ENCODE measurements at places on chromosomes 2 and 18.

DNA sequence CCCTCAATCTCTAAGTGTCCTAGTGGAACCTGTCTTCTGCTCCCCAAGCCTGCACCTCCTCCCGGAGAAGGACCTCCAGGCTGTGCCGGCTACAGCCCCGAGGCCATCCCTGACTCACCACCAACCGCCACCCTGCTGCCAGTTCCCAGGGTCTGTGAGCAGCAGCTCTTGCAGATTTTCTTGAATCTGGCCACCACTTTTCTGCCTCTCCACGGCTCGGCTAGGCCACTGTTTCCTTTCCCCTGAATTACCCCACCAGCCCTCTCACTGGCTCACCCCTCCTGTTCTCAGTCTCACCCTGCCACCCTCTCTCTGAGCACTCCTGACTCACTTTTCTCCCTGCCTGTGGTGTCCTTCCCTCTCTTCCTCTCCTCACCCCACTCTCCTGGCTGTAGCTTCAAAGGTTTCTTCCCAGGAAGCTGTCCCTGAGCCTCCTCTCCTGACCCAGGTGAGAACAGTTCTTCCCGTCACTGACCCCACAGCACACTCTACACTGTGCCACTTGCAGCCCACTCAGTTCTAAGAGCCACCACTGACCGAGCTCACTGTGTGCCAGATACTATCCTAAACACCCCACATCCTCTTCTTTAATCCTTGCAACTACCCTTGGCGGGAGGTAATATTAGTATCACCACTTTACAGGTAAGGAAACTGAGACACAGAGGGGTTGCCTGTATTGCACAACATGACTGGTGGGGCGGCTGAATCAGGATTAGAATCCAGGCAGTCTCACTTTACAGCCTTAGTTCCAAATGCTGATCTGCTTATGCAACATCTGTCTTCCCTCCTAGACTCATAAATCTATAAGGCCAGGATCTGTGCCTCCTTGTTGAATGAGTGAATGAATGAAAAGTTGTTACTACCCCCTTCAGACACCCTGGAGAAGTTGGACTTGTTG lies 111.6 kb downstream of the SMAD7 start:
- no peak for DNase-seq

DNA sequence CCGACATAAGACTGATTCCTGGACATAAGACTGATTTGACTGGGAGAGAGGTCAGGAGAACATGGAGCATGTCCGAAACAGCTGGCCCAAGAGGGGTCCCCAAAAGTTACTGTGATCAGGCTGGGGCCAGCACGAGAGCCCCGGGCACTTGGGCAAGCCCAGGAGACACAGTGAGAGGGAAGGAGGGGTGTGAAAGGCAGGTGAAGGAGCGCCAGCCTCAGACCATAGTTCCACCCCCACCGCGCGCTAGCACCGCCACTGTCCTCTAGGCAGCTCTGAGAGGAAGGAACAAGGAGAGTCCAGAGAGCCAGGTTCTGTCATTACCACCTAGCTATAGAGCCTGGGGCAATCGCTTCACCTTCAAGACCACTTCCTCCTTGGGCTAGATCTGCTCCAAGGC lies 78.2 kb upstream of the DAPL1 start:
- DNase-seq = no peak

GRCh38 chr18:8890957-8891464 lies 185.7 kb downstream of the MTCL1 start:
- no peak for DNase-seq

DNA sequence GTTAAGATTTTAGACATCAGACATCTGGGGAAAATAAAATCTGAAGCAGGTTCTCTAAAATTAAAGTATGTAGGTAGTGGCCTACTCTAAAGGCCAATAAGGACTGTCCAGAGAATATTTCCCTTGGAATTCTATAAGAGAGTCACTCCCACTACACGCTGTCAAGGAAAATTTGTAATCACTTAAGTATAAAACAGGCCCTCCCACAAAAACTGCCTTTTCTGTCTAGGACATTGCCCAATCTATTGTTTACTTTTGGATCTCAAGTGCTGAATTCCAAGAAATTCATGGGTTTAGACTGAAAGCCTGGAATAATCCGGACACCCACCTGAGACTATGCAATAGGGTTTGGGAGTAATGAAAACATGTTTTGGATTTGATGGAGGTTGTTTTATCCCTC lies 1.7 kb upstream of the SRBD1 start:
- DNase-seq = no peak

DNA sequence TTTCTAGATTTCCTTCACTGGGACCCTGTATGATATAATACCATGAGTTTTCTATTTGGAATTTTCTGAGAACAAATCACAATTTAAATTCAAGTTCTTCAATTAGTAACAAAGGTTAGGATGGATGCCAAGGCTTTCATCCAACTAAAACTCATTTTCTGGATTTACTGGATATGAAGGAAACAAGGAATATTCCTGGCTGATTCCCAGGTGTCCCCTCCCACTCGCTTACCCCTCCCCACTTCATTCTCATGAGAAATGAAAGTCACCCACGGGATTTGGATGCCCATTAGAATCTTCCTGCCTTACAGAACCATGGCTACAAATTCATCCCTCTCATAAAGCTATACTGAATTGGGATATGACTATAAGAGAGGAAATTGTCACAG lies 40.0 kb downstream of the RNU4ATAC start:
- DNase-seq = no peak

- DNase-seq = no peak
Measured at GRCh38 chr2:177044671-177045070, 167.9 kb upstream of the HNRNPA3 start.

- no peak for DNase-seq
Measured at GRCh38 chr18:7273301-7273921, 42.5 kb downstream of the LRRC30 start.

DNA sequence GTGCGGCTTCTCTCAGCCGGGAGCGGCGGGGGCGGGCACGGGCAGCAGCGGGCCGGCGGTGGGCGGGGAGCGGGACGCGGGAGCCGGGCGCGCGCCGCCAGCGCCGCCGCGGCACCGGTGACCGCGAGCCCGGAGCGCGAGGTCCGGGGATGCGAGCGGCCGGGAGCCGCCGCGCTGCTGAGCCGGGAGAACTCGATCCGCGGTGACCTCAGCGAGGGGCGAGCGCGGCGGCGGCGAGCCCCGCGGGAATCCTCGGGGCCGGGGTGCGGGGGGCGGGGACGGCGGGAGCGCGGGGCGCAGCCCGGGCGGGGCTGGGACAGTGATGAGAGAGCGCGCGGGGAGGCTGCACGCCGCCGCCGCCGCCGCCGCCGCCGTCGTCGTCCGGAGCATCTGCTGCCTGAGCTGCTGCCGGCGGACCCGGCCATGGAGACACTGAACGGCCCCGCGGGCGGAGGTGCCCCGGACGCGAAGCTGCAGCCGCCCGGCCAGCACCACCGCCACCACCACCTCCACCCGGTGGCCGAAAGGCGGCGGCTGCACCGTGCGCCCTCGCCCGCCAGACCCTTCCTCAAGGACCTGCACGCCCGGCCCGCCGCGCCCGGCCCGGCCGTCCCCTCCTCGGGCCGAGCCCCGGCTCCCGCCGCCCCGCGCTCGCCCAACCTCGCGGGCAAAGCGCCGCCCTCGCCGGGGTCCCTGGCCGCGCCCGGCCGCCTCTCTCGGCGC lies at the start of gene MTCL1:
MTCL1 (plus strand) TSS at position 319 of the 723 bp plus-strand sequence; CDS start at position 424, 105 bp downstream.
- no peak for DNase-seq

DNA sequence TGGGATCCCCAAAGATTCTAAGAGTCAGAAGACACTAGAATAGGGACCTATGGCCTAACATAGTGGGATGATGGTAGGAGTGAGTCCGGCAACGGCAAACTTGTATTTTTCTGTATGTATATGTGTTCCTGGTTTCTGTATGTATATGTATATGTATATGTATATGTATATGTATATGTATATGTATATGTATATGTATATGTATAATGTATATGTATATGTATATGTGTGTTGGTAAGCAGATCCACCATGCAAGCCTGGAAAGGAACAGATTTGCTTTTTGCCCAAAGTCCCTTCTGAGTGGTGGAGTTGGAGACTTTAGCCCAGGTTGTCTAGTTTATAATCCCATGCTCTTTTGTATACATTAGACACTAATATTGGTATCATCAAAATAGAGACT lies 46.6 kb downstream of the MFSD6 start:
- no peak for DNase-seq

DNA sequence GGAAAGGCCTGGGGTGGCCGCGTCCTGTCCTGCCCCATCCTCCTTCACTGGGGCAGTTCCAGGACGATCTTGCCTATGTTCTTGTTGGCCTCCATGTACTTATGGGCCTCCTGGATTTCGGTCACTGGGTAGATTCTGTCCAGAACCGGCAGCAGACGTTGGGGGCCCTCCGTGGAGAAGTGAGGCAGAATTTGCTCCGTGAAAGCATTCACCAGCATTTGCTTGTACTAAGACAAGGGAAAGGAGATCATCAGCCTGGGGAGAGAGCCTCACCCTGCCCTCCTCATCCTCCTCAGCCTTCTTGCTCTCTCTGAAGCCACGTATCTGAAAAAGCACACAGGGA lies 1.4 kb upstream of the SF3B6 start:
- no peak for DNase-seq

DNA sequence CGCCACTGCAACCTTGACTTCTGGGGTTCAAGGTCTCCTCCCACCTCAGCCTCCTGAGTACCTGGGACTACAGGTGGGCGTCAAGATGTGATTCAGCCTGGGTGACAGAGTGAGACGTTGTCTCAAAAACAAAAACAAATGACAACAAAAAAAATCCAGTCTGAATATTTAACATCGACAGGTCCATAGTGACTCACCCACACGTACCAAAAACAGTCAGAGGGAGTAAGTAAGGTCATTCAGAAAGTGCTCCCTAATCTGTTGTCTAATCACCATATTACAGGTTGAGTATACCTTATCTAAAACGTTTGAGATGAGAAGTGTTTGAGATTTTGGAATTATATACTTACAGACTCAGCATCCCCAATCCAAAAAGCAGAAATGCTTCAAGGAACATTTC lies 24.4 kb downstream of the SAP130 start:
- no peak for DNase-seq

DNA sequence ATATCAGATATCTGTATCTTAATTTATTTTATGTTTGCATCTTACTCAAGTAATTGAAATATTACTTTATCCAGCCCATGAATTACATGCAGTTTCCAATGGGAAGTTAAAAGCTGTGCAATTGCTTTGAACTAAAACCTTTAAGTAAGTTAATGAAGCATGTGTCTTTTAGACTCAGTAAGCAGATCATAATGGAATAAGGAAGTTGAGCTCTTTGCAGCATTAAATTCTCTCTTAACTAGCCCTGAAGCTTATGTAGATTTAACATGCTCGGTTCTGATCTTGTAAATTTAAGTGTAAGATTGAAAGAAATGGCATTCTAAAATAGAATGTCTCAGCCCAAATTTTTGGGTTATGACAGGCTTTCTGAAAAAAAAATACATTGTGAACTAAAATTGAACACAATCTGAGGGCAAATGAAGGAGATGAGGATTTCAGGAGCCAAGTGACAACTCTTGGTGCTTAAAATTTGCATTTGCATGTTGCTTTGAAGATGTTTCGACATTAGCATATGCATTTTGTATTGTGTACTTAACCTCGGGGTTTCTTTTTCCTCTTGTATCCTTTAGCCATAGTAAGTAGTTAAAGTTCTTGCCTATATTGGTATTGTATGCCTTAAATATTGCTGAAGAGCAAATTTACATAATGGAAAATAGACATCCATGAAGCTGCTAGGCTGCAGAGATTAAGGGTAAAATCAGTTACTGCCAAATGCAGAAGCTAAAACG lies 297.8 kb upstream of the KCNJ3 start:
- no peak for DNase-seq

- no peak for DNase-seq
Measured at GRCh38 chr18:10726198-10727068, 200.6 kb downstream of the NAPG start.

DNA sequence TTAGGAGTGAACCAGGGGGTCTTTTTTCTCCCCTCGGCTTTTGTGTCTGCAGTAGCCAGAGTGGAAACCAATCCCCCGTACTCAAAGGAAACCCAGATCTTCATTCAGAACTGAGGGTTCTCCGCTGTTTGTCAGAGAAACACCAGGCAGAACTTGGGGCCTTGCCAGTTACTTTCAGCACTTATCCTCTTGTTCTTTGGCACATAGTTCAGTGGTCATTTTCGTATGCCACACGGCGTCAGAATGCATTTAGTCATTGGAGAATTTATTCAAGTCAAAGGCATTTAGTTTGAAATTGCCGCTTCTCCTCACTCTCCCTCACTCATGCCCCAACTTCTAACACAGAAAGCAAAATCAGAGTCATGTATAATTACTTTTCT lies 102.9 kb downstream of the CABLES1 start:
- no peak for DNase-seq

GRCh38 chr2:27889774-27890145 lies 427 bp downstream of the RBKS start:
- no peak for DNase-seq

- no peak for DNase-seq
Measured at GRCh38 chr2:75807992-75808391, 97.3 kb upstream of the GCFC2 start.

- DNase-seq = no peak
Measured at GRCh38 chr18:58691256-58691655, 20.0 kb downstream of the MALT1 start.

DNA sequence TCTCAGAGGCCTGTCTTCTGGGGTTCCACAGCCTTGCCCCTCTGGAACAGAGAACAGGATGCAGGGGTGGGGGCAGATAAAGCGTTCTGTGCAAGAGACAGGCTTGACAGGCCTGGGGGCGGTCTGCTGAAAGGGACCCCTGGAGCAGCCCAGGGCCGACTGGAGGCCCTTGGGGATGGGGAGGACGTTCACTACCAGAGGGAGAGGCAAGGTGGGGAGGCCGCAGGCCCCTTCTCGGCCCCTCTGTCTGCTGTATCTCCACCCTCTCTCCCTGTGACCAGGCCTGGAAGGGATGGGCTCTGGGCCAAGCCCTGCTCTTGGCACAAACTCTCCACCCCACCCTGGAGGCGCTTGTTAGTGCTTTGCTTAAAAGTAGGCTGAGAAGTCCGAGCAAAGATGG lies 27.3 kb upstream of the INHBB start:
- no peak for DNase-seq

DNA sequence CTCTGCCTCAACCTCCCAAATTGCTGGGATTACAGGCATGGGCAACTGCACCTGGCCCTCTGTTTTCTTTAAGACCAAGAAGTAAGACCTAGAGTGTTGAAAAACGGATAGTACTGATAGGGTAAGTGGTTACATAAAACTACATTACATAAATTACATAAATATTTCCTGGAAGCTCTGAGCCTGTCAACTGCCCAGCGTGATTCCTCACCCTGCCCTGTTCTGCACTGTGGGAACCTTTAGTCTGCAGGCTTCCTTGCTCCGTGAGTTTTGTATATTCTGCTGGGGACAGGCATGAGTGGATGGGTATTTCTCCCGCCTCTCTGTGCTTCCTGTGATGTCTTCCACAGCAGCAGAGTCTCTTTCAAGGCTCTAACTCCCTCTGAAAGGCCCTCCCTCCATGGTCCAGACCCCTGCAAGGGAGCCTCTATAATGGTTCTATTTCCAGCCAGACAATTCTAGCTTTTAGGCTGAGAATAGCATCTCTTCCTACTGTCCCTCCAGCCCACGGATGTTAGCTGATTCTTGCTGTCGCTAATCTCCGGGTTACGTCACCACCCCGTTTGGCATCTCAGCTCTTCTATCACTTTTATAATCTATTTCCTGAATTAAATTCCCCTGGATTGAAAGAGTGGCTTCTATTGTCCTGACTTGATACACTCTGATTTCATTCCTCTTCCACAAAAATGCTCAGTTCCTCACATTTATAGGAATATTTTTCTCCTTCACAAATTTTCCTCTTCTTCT lies 49.5 kb upstream of the PLEKHM3 start:
- no peak for DNase-seq
